ENCODE measurements at places on chromosomes 7 and 10.

DNA sequence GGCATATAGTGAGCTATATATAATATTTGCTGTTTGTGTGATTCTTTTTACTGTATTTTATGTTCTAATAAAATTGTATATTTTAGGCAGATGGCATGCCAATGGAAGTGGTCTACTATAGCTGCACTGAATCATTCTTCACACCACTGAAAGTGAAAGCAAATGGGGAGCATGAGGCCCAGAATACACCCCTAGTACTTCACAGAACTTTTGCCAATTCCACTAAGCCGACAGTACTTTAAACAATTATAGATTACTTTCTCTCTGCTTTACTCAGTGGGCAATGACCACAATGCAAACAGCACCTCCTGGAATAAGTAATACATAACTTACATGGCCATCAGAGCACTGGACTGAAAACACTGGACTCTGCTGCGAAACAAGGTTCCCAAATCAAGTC is 70.2 kb downstream of the ANKRD26 start:
- DNase-seq = no peak

GRCh38 chr10:86299562-86299961 is 67.0 kb downstream of the GRID1 start:
- no peak for DNase-seq

GRCh38 chr7:94425546-94425945 is 30.9 kb downstream of the COL1A2 start:
- no peak for DNase-seq

GRCh38 chr7:22481726-22482125 is 18.3 kb downstream of the STEAP1B start:
- DNase-seq = no peak

- DNase-seq = no peak
Measured at GRCh38 chr7:55273186-55273980, 91.8 kb upstream of the LANCL2 start.

GRCh38 chr7:25369786-25370185 is 141.5 kb upstream of the NPVF start:
- no peak for DNase-seq

- DNase-seq = no peak
Measured at GRCh38 chr10:339038-339391, 203.8 kb downstream of the ZMYND11 start.

DNA sequence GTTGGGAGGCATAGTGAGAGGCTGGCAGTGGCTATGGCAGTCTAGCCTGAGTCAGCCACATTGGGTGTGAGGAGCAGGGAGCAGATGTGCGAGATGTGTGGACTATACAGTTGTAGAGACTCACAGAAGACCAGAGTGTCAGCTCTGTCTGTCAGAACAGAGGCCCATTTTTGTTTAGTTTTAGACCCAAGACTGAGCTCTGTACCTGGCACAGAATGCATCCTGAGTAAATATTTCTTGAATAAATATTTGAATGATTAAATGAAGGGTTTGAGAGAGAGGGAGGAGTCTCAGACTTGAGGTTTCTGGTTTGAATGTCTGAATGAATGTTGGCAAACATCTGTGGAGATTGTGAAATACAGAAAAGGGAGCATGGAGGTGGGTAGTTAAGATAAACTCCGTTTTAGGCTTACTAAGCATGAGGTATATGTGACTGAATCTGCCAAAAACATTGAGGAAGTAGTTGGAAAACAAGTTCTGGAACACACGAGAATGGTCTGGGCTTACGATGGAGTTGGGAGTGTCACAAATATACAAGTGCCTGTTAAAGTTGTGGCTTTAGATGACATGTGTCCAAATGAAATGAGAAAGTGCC is 3.6 kb downstream of the SEC23IP start:
- no peak for DNase-seq

DNA sequence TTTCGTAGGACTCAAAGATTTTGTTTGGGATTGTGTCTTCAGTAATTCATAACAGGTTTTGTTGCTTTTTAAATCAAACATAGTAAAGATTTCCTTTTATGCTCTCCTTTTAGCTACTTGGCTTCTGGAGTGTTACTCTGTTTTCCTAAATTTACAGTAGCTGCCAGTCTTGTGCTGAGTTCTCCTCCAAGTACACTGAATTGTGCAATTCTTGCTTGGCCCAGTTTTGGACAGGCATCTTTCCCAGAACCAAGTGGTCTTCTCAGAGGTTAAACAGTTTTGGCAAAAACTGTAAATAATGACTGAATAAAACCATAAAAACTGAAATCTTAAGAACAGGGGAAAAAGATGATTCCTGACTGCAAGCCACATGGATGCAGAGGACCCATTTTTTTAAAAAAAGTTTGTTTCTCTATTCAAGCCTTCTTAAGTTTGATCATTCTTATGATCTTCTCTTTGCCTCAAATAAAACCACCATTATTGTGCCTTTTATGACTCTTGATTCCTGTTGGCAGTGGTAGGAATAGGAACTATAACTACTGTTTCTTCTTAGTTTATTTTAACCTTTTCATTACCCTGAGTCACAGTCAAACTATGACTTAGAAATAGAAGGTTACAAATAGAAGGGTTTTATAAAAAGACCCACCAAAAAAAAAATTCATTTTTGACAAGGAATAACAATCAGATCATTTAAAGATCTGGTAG is 88.0 kb downstream of the MDFIC start:
- DNase-seq = no peak

DNA sequence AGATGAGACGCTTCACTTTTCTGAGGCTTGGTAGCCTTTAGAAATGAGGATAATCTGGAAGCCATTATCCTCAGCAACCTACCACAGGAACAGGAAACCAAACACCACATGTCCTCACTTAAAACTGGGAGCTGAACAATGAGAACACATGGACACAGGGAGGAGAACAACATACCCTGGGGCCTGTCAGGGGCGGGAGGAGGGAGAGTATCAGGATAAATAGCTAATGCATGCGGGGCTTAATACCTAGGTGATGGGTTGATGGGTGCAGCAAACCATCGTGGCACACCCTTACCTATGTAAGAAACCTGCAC is 48.9 kb downstream of the LRGUK start:
- no peak for DNase-seq

DNA sequence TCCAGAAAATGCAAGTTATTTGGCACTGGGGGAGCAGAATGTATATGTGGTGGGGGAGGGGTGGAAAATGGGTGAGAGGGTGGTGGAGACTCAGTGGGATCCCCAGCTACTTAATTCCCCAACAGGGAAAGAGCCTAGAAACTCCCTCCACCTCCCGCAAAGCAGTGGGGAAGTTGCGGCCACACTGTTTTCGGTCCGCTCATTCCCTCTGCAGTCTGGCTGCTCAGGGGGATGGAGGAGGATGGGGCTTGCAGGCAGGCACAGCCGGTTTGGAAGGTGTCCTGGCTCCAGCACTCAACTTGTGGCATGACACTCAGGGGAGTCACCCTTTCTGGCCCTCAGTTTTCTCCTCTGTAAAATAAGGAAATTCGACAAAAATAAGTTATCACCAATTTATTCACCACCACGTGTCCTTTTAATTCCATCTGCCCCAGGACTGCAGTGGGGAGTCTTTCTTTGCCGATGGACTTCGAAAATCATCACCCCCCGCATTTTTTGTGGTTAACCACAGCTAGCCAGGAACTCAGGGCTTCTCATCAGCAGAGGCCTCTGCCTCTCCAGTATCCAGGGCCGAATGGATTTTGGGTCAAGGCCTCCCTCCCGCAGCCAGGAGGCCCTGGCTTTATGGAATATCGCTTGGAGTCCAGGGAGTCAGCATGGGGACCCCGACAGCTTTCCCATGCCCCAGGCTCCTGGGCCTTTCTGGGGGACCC is 1.6 kb upstream of the HTRA1 start:
- DNase-seq = no peak

DNA sequence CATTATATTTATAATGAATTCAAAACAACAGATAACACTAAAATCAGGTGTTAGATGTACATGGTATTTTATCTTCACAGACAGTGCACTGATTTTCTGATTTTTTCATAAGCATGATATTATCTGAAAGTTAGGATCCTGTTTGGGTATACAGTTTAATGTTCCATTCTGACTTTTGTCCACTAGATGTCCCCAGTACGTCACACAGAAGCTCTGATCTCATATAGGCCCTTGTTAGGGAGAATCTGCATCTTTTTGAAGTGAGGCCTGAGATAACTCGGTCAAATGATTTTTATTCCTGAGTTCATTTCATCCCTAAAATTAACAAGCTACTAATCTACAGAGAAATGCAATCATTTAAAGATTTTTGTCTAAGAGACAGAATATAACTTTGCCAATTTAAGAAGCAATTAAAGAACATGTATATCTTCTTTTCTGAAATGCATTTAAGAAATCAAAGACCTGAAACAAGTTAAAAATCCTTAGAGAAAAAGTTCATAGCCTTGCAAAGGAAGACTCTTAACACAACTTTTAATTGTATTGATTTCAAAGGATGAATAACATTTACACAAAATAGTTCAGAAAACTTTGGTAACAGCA is 72.0 kb upstream of the TES start:
- no peak for DNase-seq

DNA sequence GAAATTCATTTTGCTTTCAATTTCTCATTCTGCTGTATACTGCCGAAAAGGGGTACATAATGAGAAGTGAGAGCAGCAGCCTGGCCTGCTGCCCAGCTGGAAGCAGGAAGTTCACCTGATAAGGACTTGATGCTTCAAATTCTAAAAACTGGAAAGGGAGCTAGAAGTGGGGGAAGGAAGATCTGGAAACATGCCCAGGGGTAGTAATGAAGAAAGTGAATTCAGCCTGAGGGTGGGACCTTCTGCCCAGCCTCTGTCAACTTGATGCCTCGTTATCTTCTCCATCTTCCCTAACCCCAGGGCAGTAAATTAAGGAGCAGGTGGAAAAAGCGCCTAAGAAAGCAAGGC is 69.4 kb downstream of the ARMH3 start:
- no peak for DNase-seq

DNA sequence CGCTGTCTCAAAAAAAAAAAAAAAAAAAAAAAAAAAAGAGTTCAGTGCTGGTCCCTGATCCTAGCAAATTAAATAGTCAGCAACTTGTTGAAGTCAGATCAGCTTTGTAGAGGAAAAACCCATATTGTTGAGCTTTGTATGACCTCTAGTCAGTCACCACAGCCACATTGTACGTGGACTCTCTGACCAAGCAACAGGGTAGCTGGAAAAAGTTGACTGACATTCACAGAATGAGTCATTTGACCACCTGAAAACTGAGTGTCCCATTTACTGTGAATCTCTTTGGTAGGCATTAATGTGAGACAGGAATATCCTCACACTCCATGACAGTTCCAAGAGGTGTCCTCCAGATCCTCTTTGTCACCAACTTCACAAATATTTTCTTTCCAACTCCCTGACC is 371.1 kb downstream of the LRRTM3 start:
- no peak for DNase-seq

- DNase-seq = no peak
Measured at GRCh38 chr7:43114458-43114780, 2.0 kb downstream of the HECW1 start.

DNA sequence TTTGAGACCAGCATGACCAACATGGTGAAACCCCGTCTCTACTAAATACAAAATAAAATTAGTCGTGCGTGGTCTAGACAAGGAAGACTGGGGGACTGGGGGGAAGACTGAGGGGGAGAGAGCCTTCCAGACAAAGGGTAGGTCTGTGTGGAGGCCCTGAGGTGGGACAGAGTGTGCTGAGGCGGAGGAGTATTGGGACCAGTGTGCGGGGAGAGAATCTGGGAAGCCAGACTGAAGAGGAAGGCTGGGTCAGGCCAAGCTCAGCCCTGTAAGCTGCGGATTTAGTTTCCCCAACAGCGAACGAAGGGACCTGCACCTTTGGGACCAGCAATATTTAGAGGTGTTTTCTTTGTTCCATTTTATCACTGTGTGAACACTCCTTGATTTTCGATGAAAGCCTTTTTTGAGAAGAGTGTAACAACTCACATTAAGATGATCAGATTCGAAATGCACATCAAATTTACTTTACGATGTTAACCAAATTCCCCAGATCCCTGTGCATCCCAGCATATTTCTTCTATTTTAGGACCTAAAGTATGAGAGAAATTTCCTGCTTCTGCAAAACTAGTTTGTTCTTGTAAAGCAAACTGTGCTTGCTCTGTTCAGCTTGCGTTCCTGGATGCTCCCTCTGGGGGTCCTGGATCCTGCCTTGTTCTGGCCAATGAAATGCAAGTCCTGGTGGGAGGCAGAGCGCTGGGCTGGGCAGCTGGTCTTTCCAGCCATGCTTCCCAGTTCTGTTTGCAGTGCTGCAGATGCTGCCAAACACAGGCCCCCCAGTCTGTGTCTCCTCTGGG is 39.4 kb downstream of the PLAU start:
- no peak for DNase-seq
